ENCODE measurements at places on chromosomes 6 and 20. TPM values are rescaled to one million over a fixed set of nuclear protein-coding genes. Genes with fewer than 3 reads are reported as not detected.

DNA sequence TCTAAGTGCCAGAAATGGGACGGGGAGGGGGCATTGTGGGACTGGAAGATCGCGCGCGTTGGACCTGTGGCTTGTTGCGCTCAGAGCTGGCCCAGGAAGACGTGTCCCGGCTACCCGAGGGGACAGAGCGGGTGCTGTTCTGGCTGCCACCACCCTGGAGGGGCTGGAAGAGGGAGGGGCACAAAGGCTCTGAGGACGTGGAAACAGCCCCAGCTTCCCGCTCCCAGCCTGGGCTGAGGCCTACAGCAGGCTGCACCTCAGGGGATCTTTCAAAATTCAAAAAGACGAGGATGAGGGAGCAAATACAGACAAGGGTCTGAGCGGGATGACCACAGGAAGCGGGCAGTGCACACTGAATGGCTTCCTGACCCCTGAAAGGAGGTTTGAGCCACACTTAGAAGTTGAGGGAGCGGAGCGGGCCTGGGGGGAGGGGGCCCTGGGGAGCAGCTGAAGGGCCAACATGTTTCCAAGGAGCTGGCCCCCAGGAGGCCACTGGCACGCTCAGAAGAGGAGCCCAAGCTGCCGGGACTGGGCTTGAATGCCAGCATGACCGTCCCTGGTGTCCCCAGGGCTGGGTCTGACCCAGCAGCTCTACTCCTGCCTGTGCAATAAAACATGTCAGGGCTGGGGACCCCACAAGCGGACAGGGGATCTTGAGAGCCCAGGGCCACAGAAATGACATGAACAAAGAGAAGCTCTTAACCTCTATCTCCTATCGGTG, 1.3 kb downstream of the OXT start:
- DNase-seq = no peak

DNA sequence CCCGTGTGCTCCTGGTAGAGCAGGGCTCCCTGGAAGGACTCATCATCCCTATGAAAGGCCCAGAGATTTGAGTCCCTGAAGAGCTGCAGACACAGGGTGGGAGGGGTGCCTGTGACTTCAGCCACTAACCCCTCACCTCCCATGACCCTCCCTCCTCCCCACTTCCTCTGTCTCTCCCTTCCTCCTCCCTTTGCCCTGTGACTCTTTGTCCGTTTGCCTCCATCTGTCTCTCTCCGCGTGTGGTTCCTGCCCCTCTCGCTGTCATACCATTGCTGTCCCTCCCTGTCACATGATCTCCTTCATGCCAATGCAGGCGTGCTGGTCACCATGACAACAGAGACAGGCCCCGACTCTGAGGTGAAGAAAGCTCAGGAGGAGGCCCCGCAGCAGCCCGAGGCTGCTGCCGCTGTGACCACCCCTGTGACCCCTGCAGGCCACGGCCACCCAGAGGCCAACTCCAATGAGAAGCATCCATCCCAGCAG, 19.0 kb downstream of the EPB41L1 start:
- DNase-seq = no peak

- DNase-seq = no peak
Measured at GRCh38 chr6:118752803-118753202, 101.4 kb upstream of the CEP85L start.

DNA sequence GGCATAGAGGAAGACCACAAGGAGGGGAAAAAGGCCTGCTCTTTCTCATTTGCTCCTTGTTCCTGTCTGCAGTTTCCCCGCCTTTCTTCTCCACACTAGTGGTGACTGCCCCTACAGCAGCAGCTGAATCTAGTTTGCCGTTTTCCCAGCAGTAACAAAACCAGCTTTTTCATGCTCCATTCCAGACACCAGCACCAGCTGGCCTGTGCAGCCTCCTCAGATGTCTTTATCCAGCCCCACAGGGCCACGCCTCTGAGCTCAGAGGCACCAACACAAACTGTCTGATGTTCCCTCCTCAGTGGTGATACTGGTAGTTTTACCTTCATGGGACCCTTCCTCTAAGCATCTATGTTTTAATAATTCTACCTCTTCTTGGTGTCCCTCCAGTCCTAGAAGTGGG, 70.4 kb upstream of the SLC24A3 start:
- peak; percentile 7 for DNase-seq

GRCh38 chr6:33758815-33759216, 12.1 kb upstream of the IP6K3 start:
- DNase-seq = no peak

DNA sequence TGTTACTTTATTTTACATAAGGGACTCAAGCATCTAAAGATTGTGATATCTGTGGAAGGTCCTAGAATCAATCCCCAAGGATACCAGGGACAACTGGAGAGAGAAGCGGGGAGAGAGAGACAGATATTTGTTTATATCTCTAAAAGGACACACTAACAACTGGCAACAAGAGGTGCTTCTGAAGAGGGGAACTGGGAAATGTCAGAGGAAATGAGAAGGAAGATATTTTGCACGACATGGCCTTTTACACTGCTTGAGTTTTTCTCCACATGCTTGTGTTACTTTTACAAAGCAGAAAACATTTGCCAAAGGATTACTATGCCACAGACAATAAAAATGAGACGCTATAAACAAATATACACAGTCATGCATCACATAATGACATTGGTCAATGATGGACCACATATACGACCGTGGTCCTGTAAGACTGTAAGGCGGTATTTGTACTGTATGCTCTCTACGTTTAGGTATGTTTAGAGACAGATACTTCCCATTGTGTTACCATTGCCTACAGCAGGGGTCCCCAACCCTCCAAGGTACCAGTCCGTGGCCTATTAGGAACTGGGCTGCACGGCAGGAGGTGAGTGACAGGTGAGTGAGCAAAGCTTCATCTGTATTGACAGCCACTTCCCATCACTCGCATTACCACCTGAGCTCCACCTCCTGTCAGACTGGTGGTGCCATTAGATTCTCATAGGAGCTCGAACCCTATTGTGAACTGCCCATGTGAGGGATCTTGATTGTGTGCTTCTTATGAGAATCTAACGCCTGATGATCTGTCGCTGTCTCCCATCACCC, 64.6 kb upstream of the PTPN1 start:
- DNase-seq = no peak

- DNase-seq = peak; percentile 46
Measured at GRCh38 chr20:4445784-4446183, 275.9 kb upstream of the PRND start.

DNA sequence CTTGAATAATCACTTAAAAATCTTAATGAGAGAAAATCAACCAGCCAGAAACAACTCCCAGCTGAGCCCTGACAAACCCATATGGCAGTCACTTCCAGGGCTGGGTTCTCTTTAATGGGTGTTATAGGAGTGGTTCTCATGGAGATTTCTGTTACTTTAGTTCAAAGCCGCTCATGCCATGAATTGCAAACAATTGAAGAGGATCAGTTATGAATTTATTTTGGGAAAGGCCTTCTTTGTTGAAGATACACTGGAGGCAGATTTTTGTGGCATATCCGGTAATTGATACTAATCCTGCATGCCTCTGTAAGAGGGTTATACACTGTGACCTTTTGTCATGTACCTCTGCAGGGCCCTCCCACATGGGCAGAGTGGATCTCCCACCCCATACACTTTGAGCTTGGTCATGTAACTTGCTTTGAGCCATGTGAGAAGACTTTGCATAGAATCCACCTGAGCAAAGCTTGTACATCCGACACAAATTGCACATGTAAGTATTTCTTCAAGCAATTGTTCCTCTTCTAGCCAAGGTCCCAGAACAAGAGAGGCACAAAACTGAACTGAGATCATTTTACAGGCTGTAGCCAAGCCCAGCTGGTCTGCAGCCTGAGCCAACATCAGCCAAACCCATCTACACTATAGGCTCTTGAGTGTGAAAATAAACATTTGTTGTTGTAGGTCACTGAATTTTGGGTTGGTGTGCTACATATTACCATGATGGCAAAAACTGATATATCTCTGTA, 492.3 kb downstream of the PREX1 start:
- peak; percentile 13 for DNase-seq

GRCh38 chr6:6883011-6883410, 224.8 kb upstream of the RREB1 start:
- no peak for DNase-seq

DNA sequence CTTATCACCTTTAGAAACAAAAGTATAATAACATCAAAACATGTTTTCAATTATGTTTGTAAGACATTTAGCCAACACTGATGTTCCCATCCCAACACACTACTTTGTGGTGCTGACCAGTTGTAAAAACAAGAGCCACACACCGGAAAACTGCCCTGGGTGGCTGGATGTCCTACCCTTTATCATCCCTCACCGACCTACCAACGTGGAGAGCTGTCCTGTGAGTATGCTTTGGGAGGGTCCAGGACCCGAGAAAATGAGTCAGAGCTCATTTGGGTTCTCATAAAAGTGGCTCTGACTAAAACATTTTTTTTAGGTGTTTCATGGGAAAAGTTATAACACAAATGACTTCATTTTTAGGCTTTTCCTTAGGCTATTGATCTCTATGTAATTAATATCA, 29.3 kb upstream of the CTAGE9 start:
- DNase-seq = no peak

- no peak for DNase-seq
Measured at GRCh38 chr6:76633259-76633658, 560.8 kb upstream of the IMPG1 start.

GRCh38 chr20:8402798-8403197, 270.7 kb downstream of the PLCB1 start:
- no peak for DNase-seq

GRCh38 chr6:18264923-18265377, 620 bp upstream of the DEK start:
- no peak for DNase-seq

- DNase-seq = no peak
Measured at GRCh38 chr6:34556031-34556471, at the start of gene SPDEF. Gene SPDEF (minus strand): TSS chr6:34556329. CDS start chr6:34544455, 11,874 bp downstream.

DNA sequence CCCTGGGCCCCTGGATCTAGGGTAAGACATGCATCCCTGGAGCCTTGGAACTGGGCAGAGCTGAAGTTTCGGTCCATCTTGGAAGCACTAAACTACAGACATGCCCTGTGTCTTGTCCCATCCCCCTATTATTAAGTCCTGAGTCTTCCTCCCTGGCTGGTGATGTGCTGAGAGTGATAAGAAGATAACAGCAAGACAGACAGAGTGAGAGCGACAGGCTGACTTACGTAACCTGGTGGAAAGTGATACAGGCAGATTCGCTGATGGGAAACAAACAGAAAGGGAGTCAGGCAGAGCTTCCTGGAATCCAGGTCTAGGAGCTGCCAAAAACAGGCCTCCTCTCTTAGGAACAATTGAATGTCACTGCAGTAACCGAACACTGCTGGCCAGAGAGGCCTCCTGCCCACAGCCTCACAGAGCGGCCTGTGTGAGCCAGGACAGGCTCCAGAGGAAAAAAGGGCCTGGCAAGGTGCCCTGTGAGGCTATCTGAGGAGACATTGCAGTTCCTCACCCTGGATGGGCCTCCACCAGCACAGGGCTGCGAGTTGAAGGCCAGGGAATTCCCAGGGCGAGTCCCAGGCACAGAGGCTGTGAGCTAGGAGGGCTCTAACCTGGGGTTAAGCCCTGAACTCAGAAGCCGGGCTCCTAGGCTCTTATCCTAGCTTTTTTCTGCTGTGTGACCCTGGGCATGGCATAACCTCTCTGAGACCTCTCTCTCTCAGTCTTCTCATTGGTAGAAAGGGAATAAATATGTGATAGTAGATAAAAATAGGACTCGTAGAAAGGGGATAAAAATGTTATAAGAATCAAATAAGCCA, 34.2 kb upstream of the B4GALT5 start:
- peak; percentile 70 for DNase-seq

DNA sequence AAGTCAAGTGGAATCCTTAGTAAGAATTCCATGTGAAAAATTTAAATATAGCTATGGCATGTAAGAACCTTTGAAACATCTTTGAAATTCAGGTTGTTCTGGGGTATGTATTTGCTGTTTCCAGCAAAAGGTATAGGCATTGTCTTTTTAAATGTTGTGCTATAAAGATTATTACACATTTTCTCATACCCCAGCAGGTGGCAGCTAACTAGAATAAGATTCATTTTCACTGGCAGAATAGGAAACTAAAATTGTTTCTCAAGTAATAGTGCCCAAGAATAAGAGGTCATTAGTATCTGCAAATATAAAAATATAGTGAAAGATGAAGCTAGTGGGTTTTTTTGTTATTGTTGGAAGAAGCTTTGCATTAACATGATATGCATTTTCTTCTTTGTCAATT, 1.8 kb downstream of the GRIK2 start:
- DNase-seq = no peak

- DNase-seq = no peak
Measured at GRCh38 chr6:139549561-139550070, 175.2 kb upstream of the CITED2 start.

GRCh38 chr20:32091888-32092346, 17.6 kb upstream of the TM9SF4 start:
- DNase-seq = no peak

DNA sequence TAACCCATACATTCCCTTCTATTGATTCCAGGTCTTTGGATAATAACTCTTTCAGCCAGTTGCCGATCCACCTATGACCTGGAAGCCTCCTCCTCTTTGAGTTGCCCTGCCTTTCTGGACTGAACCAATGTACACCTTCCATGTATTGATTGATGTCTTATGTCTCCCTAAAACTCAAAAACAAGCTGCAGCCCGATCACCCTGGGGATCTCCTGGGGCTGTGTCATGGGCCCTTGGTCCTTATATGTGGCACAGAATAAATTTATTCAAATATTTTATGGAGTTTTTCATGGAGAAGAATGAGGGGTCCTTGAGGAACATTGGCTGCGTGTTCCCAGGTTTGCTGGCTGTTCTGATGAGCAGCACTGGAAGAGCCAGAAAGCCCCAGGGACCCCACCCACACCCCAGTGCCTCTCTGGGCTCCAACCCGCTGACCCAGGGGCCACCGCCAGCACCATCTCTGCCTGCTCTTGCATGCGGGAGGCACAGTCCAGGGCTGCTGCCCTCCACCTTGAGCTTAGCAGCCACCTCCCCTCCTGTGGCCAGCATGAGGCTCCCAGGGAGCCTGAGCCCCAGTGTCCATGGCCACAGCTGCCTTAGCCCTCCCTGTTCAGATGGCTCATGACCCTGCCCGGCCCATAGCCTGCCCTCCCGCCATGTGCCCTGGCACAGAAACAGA, 36.5 kb upstream of the CST7 start:
- DNase-seq = no peak

GRCh38 chr6:134607411-134607810, 289.5 kb upstream of the SGK1 start:
- no peak for DNase-seq

The CLPSL2 gene
- total RNA-seq = not detected

The MEI4 gene
- 0.10 TPM for total RNA-seq

The AFDN gene
- 131 TPM for total RNA-seq

The CLVS2 gene
- total RNA-seq = 0.10 TPM

The CRISP3 gene
- total RNA-seq = 7.4 TPM

The SAPCD1 gene
- total RNA-seq = 3.9 TPM

The ZBTB12 gene
- total RNA-seq = 3.9 TPM

The ULBP2 gene
- 0.89 TPM for total RNA-seq

The SYCP2L gene
- 4.9 TPM for total RNA-seq

The CCR6 gene
- 0.30 TPM for total RNA-seq

The SLC35D3 gene
- total RNA-seq = 0.10 TPM

The PPT2 gene
- 124 TPM for total RNA-seq

The FGD2 gene
- 5.4 TPM for total RNA-seq

The MUC22 gene
- not detected for total RNA-seq

The NNAT gene
- total RNA-seq = 22.0 TPM

The RPS18 gene
- 3,055 TPM for total RNA-seq

The TMEM30A gene
- total RNA-seq = 83.7 TPM

The CD93 gene
- total RNA-seq = 53.8 TPM

The TENT5A gene
- 45.5 TPM for total RNA-seq

Data from skin of body (tissue), 3 donors.